ENCODE measurements at places on chromosomes 13 and 19.

GRCh38 chr19:23855676-23856075, 59.0 kb upstream of the ZNF726 start:
- no peak for DNase-seq

DNA sequence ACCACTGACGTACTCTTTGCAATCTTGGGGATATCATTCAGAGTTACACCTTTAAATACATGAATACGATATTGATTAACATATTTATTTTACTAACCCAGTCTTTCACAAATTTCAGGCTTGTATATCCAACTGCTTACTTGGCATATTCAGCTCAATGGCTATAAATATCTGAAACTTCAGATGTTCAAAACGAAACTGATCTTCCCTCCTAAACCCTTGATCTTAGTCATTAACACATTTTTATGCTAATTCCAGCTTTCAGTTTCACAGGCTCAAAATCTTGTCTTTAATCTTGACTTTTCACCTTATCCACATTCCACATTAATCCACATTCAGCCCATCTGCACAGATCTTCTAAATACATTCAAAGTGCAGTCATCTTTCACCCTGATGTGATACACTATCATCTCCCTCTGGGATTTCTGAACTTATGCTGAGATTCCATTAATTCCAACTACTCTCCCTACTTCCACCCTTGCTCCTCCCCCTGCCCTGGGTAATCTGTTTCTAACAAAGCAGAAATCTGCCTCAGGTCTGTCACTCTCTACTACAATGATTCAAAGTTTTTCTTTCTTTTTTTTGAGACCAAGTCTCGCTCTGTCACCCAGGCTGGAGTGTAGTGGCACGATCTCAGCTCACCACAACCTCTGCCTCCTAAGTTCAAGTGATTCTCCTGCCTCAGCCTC, 387.2 kb downstream of the GPC5 start:
- DNase-seq = no peak

- DNase-seq = peak; percentile 93
Observed at GRCh38 chr19:8390617-8390981, 439 bp downstream of the RAB11B start.

GRCh38 chr19:6712692-6713670, 7.5 kb downstream of the C3 start:
- DNase-seq = no peak

- DNase-seq = no peak
Observed at GRCh38 chr13:20525144-20525600, 485 bp downstream of the CRYL1 start.

DNA sequence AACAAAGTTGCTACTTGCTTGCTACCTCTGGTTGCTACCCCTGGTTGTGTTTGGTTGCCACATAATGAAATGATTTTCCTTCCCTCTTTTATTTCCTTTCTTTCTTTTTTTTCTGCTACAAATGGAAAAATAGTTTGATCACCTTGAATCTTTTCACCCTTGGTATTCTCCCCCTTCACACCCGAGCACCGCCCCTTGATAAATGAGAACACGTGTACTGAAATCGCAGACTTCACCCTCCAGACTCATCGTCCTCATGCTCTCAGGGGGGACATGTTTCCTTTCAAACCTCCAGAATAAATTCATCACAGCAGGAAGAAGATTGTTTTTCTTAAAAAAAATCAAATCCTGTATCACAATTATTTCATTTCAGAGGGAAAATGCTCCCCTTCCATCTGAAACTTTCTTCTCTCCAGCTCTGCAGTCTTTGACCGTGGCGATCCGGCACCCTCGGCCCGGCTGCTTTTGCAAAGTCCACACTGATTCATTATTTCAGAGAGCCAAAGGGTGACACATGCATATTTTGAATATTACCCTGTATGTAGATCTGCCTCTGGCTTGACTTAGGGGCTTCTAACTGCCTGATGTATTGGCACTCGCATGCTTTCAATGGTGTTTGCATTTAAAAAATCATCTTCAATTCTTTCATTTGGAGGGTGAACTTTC, 222.6 kb upstream of the MAB21L1 start:
- peak; percentile 89 for DNase-seq

- DNase-seq = no peak
Observed at GRCh38 chr19:6298413-6298812, 18.6 kb upstream of the MLLT1 start.

GRCh38 chr19:44819246-44819832, 10.4 kb downstream of the BCAM start:
- no peak for DNase-seq

GRCh38 chr13:51733374-51734298, 70.3 kb downstream of the DHRS12 start:
- no peak for DNase-seq

- DNase-seq = no peak
Observed at GRCh38 chr19:36100476-36100875, 10.5 kb upstream of the OVOL3 start.

- DNase-seq = peak; percentile 30
Observed at GRCh38 chr13:83214452-83214851, 667.8 kb downstream of the SLITRK1 start.

DNA sequence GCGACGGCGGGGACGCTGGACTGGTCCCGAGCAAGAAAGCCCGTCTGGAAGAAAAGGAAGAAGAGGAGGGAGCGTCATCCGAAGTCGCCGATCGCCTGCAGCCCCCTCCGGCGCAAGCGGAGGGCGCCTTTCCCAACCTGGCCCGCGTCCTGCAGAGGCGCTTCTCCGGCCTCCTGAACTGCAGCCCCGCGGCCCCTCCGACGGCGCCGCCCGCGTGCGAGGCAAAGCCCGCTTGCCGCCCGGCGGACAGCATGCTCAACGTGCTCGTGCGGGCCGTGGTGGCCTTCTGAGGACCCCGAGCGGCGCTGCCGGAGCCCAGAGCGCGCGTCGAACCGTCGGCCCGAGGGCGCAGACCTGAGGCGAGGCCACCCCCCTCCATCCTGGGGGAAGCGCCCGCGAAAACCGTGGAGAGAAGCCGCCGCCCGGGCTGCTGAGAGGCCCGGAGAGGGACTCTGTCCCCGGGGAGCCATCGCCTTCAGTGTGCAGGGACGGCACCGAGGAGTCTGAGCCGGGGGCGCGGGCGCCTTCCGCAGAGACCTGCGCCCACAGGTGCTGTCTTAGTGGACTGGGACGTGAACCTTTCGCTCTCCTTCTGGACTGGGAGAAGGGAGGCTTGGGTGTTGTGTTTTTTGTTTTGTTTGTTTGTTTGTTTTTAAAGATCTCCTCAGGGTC, 3.5 kb downstream of the IER2 start:
- no peak for DNase-seq

GRCh38 chr13:50226515-50227155, 211.4 kb downstream of the KCNRG start:
- DNase-seq = no peak

DNA sequence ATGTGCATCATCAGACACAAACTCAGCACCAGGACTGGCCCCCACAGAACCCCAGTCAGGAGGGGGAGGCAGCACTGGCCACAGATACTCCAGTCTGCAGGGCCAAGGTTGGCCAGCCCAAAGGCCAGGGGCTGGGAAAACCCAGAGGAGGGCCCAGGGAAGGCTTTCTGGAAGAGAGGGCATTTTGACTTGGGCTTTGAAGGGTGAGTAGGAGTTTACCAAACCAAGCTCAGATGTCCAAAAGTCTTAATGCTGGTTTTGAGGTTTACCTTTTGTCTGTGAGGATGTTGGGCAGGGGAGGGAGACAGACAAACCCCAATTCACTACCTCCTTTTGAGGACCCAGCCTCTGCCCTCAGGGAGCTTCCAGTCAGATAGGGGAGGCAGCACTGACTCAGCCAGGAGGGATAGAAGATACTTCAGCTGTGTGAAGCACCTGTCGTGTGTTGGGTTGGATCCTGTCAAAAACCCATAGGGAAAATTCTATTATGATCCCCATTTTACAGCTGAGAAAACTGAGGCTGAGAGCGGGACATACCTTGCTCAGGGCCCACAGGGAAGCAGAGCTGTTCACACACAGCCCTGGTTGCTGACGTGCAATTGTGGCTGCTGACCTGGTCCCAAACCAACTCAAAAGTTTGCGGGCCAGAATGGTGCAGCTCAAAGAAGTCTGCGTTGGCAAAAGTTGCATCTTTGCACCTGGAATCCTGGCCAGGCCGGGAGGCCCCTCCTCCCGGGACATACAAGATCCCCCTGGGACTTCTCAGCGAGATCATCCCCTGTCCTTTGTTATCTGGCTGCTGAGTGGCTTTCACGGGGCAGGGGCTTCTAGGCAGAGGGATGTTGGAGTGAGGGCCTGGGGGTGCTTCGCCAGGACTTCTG, 13.1 kb downstream of the CILP2 start:
- DNase-seq = no peak

- DNase-seq = no peak
Observed at GRCh38 chr13:79851318-79851717, 370.4 kb downstream of the NDFIP2 start.

DNA sequence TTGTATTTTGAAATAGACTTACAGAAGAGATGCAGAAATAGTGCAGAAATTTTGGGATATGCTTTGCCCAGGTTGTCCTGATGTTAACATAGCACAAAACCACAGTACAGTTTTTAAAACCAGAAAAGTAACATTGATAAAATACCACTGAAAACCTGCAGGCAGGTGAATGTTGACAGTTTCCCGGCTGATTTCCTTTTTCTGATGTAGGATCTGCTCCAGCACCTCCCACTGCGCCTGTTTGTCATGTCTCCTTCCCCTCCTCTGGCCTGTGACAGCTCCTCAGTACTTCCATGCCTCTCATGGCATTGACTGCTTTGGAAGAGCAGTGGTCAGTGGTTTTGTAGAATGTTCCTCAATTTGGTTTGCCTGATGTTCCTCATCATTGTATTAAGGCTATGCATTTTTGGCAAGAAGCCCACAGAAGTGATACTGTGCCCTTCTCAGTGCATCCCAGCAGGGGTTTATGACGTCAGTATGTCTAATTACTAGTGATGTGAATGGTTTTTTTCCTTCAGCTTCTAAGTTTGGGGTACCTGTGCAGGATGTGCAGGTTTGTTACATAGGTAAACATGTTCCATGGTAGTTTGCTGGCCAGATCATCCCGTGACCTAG, 31.0 kb downstream of the TDRD12 start:
- DNase-seq = peak; percentile 12

DNA sequence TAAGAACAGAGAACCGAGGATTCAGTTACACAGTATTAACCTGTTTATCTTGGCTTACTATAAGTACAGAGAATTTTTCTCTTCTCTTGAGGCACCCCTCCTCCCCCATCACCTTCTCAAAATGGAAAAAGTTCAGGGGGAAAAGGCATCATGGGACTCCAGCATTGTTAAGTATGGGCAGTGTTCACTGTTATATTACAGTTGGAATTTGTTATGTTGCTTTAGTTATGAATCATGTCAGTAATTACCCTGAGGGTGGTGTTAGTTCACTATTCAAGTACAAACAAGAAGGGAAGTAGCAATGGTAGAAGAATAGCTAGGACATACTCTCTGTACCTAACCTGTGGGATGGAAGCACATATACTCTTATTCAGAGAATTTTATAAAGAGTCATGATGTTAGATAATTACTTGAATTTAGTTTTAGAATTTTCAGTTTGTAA, 12.0 kb downstream of the LPAR6 start:
- DNase-seq = peak; percentile 81

- DNase-seq = no peak
Observed at GRCh38 chr19:16429759-16430091, 42.0 kb downstream of the EPS15L1 start.

GRCh38 chr19:43634872-43635560, 4.6 kb downstream of the CADM4 start:
- no peak for DNase-seq

GRCh38 chr19:20167020-20167644, at the start of gene ZNF486:
Gene ZNF486 (plus strand): TSS chr19:20167214. CDS start chr19:20167331, 117 bp downstream.
- DNase-seq = peak; percentile 99

DNA sequence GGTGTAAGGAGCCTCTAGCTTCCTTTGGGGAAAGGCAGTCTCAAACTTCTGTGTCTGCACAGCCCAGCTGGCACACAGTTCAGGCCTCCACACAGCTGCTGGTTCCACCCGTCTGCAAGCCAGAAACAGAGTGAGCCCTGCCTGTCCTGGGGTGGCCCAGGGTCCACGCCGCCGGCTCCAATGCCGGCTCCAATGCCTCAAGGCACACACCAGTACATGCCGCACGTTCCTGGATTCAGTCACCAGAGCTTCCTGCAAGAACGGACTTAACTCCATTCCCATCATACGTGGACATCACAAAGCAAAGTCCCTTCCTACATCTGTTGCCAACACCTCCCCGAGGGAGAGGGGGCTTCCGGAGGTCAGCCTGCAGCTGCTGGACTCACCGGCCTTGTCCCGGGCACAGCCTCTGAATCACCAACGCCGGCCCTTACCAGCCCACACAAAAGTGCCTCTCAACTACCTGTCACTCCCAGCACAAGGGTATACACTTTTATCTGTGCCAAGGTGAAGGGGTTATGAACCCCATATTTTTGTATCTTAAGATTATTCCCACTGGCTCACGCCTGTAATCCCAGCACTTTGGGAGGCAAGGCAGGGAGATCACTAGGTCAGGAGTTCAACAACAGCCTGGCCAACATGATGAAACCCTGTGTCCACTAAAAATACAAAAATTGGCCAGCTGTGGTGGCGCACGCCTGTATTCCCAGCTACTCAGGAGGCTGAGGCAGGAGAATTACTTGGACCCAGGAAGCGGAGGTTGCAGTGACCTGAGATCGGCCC, 8.5 kb downstream of the SH3GL1 start:
- DNase-seq = peak; percentile 86

DNA sequence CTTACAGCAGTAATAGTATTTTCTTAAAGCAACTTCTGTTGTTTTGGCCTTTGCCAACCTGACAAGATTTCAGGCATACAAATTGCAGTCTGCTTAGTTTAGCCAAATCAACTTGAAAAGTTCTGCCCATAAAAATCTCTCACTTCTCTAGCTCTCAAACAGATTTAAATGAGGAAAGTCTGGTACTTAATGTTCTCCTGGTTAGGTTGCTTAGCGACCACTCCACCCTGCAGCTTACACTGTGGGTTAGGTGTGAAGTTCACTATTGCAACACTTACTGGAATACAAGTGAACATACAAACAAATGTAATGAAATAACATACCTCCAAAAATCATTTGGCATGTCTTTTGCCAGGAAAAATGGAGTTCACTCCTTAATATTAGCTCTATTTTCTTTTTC, 178.7 kb upstream of the PCDH9 start:
- DNase-seq = no peak

DNA sequence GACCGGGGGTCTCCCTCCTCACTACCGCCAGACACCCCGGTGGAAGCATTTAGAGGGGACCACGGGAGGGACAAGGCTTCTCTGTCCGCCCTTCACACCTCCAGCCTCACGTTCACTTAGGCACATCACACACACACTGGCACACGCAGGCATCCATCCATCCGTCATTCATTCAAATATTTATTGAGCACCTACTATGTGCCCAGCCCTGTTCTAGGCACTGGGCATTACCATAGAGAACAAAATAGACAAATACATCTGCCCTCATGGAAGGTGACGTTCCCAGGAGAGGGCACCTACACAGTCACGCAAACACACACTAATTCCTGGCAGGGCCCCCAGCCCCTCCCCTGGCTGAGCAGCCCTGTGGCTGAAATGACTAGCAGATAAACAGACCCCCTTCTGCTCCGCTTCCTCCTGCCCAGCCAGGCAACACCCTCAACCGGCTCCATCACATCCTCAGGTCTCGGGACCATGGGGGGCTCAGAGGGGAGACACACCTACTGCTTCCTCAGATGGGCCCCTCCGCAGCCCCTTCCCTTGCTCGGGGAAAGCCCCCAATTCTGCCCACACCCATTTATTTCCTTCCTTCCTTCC, 3.7 kb upstream of the NOP53 start:
- no peak for DNase-seq

All from ELR (cell line).